ENCODE measurements at places on chromosomes 6 and 20.

DNA sequence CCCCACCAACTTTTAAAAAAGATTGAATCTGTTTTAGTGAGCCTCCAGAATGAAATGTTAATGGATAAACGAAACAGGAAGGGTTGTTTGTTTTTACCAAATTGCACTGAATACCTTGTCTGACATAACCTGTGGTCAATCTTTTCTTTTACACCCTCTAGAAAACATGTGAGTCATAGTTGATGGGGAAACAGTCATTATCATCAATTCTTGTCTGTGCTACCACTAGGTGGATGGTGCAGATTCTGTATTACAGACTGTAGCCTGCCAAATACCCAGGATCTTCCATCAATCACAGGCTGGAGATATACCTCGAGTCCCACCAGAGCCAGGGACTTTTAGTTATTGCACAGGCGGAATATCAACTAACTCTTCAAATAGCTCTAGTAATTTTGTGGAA lies 29.5 kb upstream of the PKIB start:
- DNase-seq, result no peak

- no peak for DNase-seq
These were observed 55.4 kb upstream of the TBXT start for GRCh38 chr6:166223079-166223478.

DNA sequence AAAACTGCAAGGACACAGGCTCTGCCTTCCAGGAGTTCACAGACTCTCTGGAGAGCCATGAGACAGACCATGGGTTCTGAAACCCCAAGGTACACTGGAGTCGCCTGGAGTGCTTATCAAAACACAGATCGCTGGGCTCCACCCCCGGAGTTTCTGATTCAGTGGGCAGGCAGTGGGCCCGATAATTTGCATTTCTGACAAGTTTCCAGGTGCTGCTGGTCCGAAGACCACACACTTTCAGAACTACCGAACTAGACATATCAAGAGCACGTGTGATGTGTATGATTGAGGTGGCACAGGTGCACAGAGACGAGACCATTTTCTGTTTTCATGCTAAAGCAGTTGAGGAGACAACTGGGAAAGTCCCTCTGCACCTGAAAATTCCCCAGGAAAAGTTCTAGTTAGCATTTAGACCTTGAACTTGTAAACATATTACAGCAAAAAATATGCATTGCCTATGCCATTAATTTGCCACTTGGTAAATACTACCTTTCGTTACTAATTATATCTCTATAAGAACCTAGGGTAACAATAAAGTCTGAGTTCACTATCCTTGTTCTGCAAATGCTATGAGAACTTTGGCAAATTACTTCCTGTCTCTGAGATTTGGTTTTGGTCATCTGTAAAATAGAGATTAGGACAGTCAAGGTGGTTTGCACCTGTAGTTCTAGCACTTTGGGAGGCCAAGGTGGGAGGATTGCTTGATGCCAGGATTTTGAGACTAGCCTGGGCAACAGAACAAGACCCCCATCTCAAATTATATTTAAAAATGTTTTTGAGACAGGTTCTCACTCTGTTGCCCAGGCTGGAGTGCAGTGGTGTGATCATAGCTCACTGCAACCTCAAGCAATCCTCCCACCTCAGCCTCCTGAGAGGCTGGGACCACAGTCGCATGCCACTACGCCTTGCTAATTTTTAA lies 14.3 kb upstream of the PIM1 start:
- DNase-seq, result peak; percentile 37

DNA sequence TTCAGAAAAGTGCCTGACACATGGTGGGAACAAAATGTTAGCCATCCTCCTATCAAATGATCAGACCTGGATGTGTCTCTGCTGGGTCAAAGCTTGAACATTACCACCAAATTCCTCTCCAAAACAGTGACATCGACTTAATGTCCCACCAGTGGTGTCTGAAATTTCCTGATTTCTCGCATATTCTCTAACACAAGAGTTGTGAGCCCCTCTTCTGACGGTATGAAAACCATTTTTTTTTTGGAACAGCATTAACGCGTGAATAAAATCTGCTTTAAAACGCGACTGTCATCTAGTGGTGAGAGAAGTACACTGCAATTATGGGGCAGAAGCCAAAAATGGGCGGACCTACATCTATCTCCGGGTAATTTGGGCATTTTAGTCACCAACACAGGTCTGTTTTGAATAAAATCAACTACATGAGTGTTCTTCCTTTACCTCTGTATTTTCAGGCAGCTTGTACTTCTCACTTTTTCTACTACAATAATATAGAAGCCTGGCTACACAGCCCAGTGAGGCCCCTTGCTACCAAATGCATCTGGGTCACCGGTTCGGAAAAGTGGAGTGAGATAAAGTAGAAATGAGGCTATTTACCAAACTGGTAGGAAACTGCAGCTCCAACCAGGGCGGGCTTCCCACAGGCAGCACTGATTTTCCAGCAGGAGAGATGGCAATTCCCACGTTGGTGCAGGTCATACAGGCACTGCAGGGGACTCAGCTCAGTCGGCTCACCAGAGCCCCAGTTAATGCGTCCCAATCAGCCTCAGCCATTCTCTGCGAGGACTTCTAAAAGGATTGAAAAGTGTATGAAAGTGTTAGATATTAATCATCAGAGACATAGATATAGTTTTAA lies 27.4 kb downstream of the MGME1 start:
- DNase-seq, result no peak

DNA sequence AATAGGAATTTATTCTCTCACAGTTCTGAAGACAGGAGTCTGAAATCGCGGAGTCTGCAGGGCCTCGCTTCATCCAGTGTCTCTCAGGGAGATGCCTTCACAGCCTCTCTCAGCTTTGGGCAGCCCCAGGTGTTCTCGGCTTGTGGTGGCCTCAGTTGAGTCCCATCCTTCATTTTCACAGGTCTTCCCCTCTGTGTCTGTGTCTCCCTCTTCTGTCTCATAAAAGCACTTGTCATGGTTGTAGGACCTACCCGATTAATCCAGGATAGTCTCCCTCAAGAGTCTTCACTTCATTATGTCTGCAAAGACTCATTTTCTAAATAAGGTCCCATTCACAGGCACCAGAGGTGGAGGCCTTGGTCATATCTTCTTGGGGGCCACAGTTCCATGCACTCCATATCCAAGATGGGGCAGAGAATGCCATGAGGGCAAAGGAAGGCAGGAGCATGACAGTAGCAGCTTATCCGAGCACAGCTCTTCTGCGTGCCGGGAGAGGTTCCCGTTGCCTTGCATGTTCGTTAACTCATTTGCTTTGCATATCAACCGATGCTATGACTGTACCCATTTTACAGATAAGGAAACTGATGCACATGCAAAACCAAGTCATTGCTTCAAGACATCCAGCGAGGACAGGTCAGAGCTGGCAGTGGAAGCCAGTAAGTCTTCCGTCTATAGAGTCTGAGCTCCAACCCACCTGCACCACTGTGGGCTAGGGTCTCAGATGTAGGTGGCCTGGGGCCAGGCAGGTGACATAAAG lies 363.8 kb upstream of the SULF2 start:
- DNase-seq, result no peak
